Muscle of back (tissue), 13 donors: ENCODE measurements at places on chromosomes 11 and 22.

GRCh38 chr11:57490456-57491248 lies 24.9 kb downstream of the SLC43A1 start:
- no peak for DNase-seq

- no peak for DNase-seq
Measured at GRCh38 chr22:24200619-24201212, 19.4 kb downstream of the SUSD2 start.

GRCh38 chr11:104772806-104773241 lies 125.4 kb downstream of the CASP12 start:
- peak; percentile 43 for DNase-seq

- peak; percentile 60 for DNase-seq
Measured at GRCh38 chr11:84901991-84902390, 725.2 kb downstream of the DLG2 start.
